ENCODE measurements at places on chromosomes 2 and 18. TPM values are rescaled to one million over a fixed set of nuclear protein-coding genes. Genes with fewer than 3 reads are reported as not detected.

DNA sequence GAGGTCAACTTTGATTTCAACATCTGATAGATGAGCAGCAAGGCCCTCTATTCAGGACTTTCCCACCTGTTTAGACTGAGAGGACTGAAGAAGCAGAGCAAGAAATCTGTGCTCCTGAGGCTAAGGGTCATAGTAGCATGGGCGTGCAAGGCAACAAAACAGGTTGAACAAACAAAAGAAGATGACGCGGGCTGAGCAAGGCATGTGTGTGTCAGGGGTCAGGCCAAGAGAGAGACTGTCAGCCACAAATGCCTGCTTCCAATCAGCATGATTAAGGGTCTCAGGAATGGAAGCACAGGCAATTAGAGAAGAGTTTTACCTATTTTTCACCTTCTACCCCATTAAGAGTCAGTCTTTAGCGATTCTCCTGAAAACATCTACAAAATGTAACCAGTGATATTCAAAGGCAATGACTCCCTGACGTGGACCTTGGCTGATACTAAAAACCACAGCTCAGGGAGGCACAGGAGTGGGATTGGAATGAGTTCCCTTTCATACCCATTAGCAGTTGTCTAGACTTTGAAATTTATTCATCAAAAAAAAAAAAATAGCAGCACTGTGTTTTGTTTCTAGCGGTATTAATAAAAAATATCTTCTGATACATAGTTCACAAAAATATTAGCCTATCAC, 81.9 kb downstream of the DYNAP start:
- no peak for DNase-seq

GRCh38 chr2:121633463-121633862, 15.8 kb downstream of the CLASP1 start:
- DNase-seq, result no peak

GRCh38 chr2:127614731-127615130, 31.2 kb upstream of the GPR17 start:
- DNase-seq, result no peak

The TRPM8 gene
- total RNA-seq, result 0.07 TPM

GRCh38 chr2:237723602-237724001, 75.0 kb upstream of the RBM44 start:
- DNase-seq, result peak; percentile 22

- DNase-seq, result no peak
Measured at GRCh38 chr18:42929181-42929580, 186.3 kb downstream of the RIT2 start.

The NEU2 gene
- total RNA-seq, result not detected

GRCh38 chr2:99822474-99823207, 319.7 kb downstream of the AFF3 start:
- peak; percentile 28 for DNase-seq

DNA sequence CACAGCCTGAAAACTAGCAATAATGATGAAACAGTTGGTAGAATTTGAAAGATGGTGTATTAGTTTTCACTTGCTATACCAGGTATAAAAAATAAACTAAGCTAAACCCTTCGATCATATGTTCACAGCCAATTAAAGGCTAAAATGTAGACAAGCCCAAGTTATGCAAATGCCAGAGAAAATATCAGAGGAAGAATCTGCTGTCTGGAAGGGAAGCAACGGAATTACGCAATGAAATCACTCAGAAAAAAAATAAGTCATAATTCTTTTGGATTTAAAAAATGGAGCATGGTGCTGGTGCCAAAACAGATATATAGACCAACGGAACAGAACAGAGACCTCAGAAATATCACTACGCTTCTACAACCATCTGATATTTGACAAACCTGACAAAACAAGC, 108.3 kb downstream of the ARL4C start:
- no peak for DNase-seq

DNA sequence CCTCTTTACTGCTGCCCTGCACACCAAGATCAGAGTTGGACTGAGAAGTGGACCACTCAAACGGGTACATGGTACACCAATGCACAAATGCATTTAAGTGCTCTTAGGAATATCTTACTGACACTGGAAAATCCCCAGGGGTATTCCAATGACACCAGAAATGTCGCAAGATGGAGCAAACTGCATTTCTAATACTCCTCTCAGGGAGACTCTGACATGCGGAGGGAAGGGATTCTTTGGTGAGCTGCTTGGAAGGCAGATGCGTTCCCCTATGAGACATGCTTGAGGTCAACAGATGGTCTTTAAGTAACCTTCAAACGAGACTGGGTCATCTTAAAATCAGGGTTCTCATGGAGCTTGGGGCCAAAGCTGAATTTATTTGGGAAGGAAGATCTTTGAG, 521.8 kb upstream of the TCF4 start:
- DNase-seq, result no peak

- DNase-seq, result no peak
Measured at GRCh38 chr2:189654641-189655040, 6.6 kb upstream of the ASNSD1 start.

DNA sequence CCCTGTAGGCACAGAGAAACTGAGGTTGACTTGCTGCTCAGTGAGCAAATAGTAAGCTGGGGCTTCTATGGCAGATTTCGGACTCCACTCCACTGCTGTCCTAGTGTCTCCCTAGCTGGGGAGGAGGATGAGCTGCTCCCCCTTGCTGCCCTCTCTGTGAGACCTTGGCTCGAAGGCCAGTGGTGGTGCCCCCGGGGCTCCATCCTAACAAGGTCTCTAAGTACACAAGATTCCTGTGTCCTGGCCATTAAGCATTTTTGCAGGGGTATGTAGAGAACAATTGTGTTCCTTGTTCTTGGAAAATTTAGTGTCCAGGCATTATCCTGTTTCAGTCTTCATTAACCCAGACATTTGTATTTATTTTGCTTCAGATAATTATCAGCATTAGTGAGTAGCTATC, 21.3 kb upstream of the BCL2L11 start:
- DNase-seq, result peak; percentile 21

DNA sequence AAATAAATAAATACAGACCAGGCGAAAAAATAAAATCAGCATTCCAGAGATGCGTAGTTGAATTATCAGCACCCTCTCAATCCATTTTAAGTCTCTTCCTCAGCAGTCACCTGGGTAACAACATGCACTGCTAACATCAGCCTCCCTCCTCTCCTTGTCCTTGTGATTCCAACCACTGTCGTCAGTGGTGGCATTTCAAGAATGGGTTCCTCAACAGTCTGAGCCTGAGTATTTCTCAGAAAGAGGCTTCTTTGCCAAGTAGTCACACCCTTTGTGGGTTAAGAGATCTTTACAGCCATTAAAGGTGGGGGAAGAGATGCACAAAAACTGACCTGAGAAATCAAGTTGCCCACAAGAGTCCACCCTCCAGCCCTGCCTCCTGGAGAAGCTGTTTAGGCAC, 39.0 kb downstream of the NOL10 start:
- no peak for DNase-seq

The ADRA2B gene
- total RNA-seq, result 0.79 TPM

DNA sequence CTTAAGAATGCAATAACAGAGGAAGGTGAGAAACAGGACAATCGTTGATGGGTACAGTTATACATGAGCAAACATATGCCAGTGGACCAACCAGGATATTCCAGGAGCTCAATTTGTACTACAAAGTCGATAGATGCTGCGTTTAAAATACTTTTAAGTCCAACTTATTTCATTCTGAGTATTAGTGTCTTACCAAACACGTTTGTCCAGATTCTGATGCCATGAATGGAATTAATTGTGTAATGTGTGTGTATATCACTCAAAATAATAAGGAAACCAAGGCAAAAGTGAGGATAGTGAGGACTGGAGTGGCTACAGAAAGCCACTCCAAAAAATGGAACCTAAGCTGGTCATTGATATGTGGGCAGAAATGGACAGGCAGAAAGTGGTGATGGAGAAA, 332.6 kb downstream of the RIT2 start:
- no peak for DNase-seq

- no peak for DNase-seq
Measured at GRCh38 chr2:185859506-185859905, 120.9 kb downstream of the FSIP2 start.

DNA sequence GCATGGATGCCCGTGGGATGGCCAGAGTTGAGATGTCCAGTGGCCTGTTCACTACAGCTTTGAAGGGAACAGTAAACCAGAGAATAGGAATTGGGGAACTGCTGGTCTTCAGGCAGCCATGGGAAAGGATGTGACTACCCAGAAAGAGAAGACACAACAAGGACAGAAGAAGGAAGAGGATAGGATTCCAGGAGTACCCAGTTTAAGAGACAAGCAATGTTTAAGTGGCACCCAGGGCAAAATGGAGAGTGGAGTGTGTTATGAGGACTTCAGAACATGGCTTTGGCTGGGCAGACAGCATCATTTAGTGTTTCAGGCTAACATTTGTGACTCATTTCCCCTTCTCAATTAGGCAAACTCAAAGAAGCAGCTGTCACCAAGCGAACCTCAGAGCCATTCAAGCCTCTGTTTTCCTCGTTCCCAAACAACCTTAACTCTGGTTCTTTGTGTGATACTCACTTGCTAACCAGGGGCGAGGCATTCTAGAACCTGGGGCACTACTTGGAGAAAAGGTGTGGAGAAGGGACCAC, 4.0 kb upstream of the FAM124B start:
- no peak for DNase-seq

GRCh38 chr2:164881524-164881923, 39.9 kb upstream of the COBLL1 start:
- no peak for DNase-seq

DNA sequence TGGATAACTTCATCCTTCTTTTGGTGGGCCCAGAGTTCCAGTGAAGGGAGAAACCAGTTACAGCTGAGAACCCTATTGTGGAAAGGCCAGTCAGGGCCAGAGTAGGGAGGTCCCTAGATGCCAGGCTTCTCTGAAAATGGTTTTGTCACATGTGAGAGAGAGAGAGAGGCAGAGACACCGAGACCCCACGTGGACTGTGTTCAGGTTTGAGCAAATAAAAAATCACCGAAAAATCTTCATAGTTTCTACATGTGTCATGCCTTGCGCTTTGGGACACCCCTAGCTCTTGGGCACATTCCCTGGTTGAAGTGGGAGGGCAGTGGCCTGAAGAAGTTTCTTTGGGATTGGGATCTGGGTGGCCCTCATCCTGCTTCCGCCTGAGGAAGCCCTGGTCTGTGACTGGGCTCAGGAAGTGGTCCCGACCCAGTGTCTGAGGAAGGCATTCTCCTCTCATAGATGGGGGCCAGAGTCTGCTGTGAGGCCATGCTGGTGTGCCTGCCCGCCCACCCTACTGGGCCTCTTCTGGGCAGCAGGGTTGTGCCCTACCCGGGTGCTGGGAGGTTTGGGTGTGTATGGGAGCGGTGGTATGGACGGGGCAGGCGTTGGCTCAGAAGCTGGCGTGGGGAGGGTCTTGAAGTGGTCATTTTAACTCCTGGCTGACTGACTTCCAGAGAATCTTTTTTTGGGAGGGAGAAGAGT, 16.1 kb downstream of the NCK2 start:
- DNase-seq, result no peak

The KCTD18 gene
- 6.5 TPM for total RNA-seq

DNA sequence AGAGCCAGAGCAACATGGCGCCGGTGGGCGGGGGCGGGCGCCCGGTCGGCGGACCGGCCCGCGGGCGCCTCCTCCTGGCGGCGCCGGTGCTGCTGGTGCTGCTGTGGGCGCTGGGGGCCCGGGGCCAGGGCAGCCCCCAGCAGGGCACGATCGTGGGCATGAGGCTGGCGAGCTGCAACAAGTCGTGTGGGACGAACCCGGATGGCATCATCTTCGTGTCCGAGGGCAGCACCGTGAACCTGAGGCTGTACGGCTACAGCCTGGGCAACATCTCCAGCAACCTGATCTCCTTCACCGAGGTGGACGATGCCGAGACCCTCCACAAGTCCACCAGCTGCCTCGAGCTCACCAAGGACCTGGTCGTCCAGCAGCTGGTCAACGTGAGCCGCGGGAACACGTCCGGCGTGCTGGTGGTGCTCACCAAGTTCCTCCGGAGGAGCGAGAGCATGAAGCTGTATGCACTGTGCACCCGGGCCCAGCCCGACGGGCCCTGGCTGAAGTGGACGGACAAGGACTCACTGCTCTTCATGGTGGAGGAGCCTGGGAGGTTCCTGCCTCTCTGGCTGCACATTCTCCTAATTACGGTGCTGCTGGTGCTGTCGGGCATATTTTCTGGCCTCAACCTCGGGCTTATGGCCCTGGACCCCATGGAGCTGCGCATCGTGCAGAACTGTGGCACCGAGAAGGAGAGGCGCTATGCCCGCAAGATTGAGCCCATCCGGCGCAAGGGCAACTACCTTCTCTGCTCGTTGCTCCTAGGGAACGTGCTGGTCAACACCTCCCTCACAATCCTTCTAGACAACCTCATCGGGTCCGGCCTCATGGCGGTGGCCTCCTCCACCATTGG, 507 bp downstream of the CNNM4 start:
- DNase-seq, result no peak

DNA sequence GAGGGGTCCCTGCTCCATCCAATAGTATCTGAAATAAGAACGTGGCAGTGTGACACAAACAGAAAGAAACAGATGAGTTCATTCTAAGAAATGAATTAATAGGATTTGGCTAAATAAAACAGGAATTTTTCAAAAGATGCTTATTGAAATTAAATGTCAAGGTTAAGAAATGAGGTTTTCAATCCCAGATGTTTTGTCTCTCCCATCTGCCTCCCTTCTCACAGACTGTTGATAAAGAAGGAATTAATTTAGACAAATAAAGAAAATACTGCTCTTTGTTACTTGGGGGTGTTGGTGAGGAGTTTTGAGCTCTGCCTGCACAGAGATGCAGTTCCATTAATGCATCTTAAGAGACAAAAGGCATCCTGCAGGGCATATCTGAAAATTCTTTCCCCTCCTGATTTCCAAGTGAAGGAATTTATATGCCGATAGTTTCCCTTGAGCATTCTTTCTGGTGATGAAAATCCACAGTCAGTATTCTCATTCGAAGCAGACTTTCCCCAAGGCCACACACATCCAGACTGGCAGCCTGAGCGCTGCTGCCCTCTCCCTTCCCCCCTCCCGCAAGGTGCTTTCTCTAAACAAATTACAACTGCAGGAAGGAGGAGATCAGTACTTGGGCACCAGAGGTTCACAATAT, 385.4 kb upstream of the RND3 start:
- no peak for DNase-seq

- no peak for DNase-seq
Measured at GRCh38 chr2:203893401-203893800, 25.8 kb downstream of the CTLA4 start.

DNA sequence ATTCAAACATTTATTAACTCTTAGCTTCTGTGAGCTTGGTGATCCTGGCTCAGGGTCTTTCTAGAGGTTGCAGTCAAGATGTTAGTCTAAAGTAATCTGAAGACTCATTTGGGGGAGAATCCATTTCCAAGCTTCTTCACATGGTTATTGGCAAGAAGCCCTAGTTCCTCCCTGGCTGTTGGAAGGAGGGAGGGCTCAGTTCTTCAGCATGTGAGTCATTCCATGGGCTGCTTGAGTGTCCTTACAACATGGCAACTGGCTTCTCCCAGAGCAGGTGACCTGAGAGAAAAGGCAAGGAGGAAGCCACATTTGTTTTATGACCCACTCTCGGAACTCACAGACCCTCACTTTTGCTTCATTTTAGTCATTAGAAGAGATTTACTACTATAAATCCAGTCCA, 10.6 kb upstream of the C2orf74 start:
- no peak for DNase-seq

GRCh38 chr2:203225423-203226039, 13.3 kb upstream of the CYP20A1 start:
- no peak for DNase-seq
